ENCODE measurements at places on chromosomes 12 and 14.

GRCh38 chr12:3101309-3102024 lies 24.3 kb downstream of the TSPAN9 start:
- H3K4me1 ChIP-seq, result peaks cover 83% of the 10 kb centered on the region
- H3K27ac ChIP-seq, result no peak overlapping the region
- no peaks in the 10 kb centered on the region for H3K36me3 ChIP-seq
- DNase-seq, result no peak
- H3K4me3 ChIP-seq, result no peak overlapping the region
- no peaks in the 10 kb centered on the region for H3K27me3 ChIP-seq

DNA sequence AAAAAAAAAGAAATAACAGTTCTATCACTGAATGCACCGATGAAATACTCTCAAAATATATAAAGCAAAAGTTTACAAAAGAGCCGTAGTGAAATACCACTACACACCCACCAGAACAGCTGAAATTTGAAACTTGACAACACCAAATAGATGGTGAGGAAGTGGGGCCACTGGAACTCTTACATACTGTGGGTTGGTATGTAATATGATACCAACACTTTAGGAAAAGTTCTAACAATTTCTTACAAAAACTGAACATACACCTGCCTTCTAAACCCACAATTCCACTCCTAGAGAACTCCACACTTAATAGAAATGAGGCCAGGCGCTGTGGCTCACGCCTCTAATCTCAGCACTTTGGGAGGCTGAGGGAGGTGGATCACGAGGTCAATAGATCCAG lies 14.1 kb downstream of the EIF5 start:
- DNase-seq, result no peak
- H3K36me3 ChIP-seq, result peaks cover 3% of the 10 kb centered on the region
- H3K4me3 ChIP-seq, result no peak overlapping the region
- no peak overlapping the region for H3K27ac ChIP-seq
- H3K27me3 ChIP-seq, result no peaks in the 10 kb centered on the region

GRCh38 chr12:53670308-53670707 lies 5.6 kb downstream of the ATP5MC2 start:
- no peak for DNase-seq
- no peaks in the 10 kb centered on the region for H3K27me3 ChIP-seq
- H3K4me3 ChIP-seq, result no peak overlapping the region
- peaks cover 38% of the 10 kb centered on the region for H3K36me3 ChIP-seq
- no peak overlapping the region for H3K27ac ChIP-seq

DNA sequence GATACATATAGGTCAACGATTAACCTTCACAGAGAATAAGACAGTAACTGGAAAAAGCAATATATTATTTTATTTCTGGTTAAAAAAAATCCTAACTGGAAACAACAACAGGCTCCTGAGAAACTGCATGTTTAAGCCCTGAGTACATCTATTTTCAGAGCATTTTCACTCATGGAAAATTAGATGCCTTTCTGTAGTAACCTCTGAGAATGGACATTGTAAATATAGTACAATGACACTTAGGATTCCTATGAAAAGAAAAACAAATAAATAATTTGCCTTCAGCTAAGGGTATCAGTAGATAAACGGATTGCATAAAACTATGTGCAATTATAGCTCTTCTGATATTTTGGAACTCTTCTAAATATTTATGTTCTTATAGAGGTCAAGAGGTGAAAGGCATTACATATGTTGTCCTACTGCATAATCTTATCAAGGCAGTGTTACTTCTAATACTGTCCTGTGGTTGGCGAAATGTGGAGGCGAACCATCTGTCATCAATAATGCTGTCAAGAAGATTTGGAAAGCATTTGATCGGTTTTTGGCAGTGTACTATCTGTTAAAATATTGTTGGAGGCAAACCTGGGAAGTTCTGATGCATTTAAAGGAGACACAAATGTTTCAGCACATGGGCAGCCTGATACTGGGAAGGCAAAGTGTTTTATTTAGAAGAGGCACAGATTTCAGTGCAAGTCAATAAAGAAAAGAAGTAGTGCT lies 381.8 kb downstream of the BTG1 start:
- no peaks in the 10 kb centered on the region for H3K27me3 ChIP-seq
- H3K4me3 ChIP-seq, result no peak overlapping the region
- no peaks in the 10 kb centered on the region for H3K4me1 ChIP-seq

DNA sequence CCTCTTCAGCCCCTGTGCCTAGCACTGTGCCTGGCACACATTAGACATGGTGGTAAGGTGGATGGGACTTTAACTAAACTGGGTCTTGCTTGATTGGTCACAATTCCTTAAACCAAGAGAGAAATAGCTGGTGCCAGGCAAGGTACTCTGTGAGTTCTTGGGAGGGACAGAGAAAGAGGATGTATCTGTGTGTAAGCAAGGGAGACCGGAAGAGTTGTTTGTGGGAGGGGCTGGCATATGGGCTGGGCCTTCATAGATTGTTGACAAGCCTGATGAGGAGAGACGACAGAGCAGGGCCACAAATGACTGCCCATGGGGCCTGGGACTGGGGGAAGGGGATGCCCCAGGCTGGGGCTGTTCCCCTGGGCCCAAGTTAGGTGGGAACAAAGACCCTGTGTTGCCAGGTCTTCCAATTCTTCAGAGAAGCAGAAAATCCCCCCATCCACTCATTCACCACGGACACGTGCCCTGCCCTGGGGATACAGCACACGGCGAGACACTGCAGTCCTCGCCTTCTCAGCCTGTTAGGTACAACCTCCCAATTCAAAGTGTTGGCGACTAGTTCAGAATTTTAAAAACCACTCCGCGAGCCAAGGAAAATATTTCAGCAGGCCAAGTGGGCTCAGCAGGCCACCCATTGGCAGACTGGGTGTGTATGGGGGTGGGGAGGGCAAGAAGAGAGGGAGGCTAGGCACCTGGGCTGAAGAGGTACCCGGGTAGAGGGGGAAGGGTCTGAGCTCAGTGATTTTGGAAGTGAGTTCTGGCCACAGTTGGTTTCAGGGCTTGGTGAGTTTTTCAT lies 11.4 kb upstream of the CYP46A1 start:
- peaks cover 2% of the 10 kb centered on the region for H3K4me1 ChIP-seq
- H3K4me3 ChIP-seq, result no peak overlapping the region
- H3K27me3 ChIP-seq, result no peaks in the 10 kb centered on the region
- H3K36me3 ChIP-seq, result no peaks in the 10 kb centered on the region

DNA sequence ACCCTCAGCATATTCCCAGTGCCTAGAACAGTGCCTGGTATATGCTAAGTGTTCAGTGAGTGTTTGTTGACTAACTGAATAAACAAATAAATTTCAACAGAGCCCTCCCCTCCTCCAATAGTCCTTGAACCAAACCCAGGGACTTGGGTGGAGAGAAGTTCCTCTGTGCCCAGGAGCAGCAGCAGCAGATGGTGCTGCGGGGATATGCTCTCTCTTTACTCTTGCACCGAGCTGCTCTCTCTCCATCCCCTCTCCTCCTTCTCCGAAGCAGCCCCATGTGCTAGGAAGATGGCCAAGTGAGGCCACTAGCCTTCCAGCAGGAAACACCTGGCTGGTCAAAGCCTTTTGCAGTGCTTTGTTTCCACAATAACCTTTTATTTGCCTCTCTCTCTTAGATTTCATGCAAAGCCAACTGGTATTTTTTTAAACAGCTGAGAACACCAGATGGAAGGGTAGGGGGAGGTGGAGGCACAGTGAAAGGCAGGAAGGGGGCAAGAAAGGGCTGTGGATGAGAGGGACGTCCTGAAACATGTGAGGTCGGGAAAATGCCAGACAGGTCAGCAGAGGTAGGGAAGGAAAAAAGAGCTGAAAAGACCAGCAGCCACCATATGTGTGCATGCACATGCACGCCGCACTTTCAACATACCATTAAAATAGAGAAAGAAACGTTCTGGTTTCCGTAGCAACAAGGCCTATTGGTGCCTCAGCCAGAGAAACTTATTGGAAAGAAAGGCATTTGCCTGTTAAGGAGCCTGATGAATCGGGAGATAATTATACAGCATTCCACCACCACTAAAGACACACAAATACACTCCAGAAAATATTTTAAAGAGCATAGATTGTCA lies 78.9 kb downstream of the EMP1 start:
- no peak for DNase-seq
- H3K4me3 ChIP-seq, result no peak overlapping the region
- no peaks in the 10 kb centered on the region for H3K4me1 ChIP-seq
- no peaks in the 10 kb centered on the region for H3K36me3 ChIP-seq

DNA sequence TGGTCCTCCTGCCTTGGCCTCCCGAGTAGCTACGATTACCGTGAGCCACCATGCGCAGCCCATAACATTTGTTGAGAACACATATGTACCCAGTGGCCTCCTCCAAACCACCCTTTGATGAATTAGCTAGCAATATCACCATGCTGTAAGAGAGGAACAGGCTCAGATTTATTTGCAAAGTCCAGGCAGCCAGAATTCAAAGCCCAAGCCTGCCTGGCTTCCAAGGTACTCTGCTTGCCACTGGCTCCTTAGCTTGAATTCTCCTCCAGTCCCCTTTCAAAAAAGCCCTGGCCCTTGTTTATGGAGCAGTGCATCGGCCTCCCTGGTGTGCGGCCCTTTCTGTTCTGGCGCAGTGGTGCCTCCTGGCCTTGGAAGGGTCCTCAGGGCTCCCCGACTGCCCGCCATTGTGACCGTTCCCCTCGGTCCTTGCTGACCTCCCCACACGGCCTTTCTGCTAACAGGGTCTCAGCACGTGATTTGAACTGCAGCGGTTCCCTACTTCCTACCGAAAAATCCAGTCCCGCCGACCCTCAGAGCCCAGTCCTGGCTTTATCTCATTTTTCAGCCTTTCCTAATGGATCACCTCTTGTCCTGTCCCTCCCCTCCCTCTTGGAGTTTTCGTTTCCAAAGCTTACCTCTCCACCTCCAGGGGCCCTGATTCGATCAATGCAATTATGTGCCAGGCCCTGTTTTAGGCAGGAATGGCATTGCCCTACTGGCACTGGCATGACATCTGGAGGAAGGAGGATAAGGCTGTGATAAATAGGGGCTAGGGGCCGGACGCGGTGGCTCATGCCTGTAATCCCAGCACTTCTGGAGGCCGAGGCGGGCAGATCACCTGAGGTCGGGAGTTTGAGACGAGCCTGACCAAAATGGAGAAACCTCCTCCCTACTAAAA lies 22.0 kb downstream of the SLC25A29 start:
- no peak overlapping the region for H3K4me3 ChIP-seq
- no peaks in the 10 kb centered on the region for H3K36me3 ChIP-seq
- H3K27ac ChIP-seq, result no peak overlapping the region

DNA sequence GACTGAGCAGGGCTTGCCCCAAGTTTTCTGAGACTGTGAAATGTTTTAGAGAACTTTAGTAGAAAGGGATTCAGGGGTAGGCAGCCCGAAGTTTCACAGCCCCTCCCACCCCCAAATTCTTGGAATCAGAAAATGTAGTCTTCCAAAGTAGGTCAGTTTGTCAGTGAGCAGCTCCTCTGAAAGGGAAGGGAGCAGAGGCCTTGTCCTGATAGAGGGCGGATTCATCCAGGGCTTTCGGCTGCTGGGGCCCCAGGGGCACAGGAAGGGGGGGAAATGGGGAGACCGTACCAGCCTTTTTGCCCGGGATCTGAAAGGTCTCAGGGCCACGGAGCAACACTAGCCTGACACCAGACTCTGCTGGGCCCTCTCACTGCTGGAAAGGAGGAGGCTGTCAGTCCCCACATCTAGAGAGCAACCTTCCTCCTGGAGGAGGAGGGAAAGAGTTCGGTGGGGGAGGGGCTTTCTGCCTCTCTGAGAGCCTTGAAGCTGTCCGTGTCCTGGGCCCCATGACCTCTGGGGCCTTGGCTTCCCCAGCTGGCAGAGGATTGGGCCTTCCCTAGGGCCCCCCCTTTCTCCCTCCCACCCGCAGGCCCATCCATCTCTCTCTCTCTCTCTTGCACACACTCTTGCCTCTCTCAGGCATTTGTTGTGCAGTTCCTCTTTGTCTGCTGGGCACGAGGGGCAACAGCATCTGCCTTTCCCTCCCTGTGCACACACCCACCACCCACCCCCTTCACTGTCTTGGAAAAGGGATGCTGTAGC lies at the start of gene IKZF4:
TSS of gene IKZF4 (plus strand) at position 621 of the 762 bp plus-strand sequence. CDS start 451 bp downstream, outside the sequence.
- H3K4me1 ChIP-seq, result no peaks in the 10 kb centered on the region
- H3K4me3 ChIP-seq, result no peak within 1 kb of the TSS
- no peaks in the 10 kb centered on the region for H3K36me3 ChIP-seq
- DNase-seq, result peak; percentile 47

GRCh38 chr14:90649083-90649482 lies 167.1 kb downstream of the TTC7B start:
- H3K4me1 ChIP-seq, result no peaks in the 10 kb centered on the region
- no peaks in the 10 kb centered on the region for H3K27me3 ChIP-seq

DNA sequence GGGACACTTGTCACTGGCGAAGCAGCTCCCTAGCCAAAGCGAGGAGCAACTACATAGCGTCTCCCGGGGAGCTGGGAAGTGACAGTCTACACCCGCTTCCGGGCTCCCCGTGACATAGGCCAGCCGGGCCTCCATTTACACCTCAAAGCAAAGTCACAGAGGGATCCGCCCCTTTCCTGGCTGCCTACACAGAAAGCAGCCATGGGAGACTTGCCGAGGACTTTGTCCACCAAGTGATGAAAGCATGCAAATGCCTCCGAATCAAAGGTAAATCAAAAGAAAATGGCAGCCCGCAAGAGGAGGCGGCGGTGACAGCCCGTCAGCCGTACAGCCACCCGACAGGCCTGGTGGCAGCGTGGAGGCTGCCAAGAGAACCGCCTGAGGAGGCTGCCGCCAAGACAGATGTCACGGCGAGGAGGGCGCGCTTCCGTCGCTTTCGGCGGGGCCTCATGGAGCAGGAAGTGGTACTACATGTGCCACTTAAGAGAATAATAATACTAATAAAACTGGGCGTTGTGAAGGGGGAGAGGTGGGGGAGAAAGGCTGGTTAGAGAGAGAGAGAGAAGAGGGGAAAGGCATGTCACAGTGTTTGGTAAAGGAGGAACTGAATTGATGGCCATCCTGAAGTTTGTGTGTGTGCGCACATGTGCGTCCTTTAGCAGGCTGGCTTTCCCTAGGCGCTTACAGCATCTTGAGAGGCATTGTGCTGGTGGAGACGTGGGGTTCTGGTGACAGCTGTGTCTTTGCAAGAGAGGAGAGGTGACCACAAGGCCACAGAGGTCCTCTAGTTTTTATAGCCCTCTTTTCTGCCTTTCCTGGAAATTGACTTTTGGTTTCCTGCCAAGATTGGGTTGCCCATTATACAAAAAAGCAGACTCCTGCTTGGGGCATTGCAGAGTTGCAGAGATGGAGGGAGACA lies 661.7 kb downstream of the VRK1 start:
- no peaks in the 10 kb centered on the region for H3K27me3 ChIP-seq
- peak overlapping the region; percentile 18 for H3K4me3 ChIP-seq
- peak; percentile 37 for DNase-seq
- H3K36me3 ChIP-seq, result no peaks in the 10 kb centered on the region
- H3K27ac ChIP-seq, result no peak overlapping the region
- H3K4me1 ChIP-seq, result no peaks in the 10 kb centered on the region

- peak; percentile 48 for DNase-seq
- H3K27me3 ChIP-seq, result no peaks in the 10 kb centered on the region
- peak overlapping the region; percentile 100 for H3K4me3 ChIP-seq
- peaks cover 3% of the 10 kb centered on the region for H3K36me3 ChIP-seq
Observed at GRCh38 chr12:50925342-50925651, 27.0 kb upstream of the HIGD1C start.

DNA sequence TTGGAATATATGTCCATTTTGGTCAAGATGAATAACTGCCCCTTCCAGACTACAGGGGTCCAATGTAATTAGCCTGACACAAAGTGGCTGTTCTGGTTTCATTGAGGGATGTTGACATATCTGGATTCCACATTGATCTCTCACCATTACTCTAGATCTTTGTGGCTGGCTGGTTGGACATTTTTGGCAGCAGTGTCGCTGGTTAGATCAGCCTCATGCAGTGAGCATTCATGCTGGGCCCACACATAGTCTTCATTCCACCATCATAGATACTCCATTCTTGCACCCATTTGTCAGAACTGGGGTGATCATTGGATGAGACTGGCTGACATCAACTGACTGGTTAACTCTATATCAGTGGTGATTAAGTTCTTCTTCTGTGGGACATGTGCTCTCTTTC lies 74.4 kb downstream of the MGST1 start:
- no peak overlapping the region for H3K4me3 ChIP-seq
- no peak for DNase-seq
- no peaks in the 10 kb centered on the region for H3K36me3 ChIP-seq
- H3K4me1 ChIP-seq, result no peaks in the 10 kb centered on the region
- no peaks in the 10 kb centered on the region for H3K27me3 ChIP-seq
- H3K27ac ChIP-seq, result no peak overlapping the region
